Panc1 (cell line): ENCODE measurements at places on chromosomes 13 and 19. TPM values are rescaled to one million over a fixed set of nuclear protein-coding genes. Genes with fewer than 3 reads are reported as not detected.

The ATP4A gene
- not detected for total RNA-seq

The ANGPTL4 gene
- 46.6 TPM for total RNA-seq

The VRK3 gene
- total RNA-seq: 32.6 TPM

The SBK2 gene
- total RNA-seq: 0.69 TPM

DNA sequence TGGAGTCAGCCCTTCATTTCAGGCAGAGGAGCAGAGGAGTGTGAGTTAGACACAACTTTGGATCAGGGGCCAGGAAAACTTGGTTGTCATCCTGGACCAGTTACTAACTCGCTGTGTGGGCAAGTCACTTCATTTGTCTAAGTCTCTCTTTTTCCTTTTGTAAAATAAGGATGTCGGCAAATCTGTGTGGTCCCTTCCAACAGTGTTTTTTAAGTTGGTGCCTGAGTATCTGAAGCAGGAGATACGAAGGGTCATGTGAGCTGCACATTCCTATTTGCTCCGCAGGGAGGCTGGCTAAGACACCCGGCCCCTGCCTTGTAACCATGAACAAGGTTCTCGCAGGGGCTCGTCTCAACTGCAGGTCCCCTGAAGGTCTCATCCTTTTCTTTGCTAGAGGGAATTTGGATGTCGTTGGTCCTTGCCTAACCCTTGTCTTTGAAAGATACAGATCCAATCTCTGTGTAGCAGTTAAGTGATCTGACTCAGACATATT is 64.3 kb downstream of the LRCH1 start:
- H3K27ac ChIP-seq: no peak overlapping the region
- H3K4me3 ChIP-seq: no peak overlapping the region
- no peaks in the 10 kb centered on the region for H3K27me3 ChIP-seq

DNA sequence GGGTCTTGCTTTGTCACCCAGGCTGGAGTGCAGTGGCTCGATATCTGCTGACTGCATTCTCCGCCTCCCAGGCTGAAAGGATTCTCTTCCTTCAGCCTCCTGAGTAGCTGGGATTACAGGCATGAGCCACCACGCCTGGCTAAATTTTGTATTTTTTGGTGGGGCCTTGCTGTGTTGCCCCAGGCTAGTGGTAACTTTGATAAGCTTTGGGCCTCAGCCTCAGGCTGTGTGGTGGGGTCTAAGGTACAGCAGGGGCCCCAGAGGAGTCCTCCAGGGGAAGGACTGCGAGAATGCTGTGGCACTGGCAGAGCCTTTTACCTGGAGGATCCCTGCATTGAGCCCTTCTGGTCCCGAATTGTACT is 7.2 kb downstream of the DOT1L start:
- DNase-seq: no peak
- H3K36me3 ChIP-seq: no peaks in the 10 kb centered on the region
- no peak overlapping the region for H3K4me3 ChIP-seq

DNA sequence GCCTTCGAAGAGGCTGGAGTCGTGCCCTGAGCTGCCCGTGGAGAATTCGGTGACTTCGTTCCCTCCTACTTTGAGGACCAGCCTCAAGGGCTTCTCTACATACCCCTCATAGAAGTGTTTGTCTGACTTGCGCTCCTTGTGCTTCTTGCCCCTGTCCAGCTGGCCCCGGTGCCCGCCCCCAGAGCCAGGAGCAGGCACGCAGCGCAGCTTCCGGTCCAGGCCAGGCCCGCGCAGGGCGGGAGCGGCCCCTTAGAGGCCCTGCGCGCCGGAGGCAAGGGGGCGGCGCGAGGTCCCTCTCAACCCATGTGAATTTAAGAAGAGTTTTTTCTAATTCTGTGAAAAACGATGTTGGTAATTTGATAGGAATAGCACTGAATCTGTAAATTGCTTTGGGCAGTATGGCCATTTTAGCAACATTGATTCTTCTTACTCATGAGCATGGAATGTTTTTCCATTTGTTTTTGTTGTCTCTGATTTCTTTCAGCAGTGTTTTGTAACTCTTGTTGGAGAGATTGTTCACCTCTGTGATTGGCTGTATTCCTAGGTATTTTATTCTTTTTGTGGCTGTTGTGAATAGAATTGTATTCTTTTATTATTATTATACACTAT is 46.9 kb upstream of the SOX21 start:
- no peaks in the 10 kb centered on the region for H3K36me3 ChIP-seq
- H3K27me3 ChIP-seq: no peaks in the 10 kb centered on the region
- H3K27ac ChIP-seq: no peak overlapping the region

DNA sequence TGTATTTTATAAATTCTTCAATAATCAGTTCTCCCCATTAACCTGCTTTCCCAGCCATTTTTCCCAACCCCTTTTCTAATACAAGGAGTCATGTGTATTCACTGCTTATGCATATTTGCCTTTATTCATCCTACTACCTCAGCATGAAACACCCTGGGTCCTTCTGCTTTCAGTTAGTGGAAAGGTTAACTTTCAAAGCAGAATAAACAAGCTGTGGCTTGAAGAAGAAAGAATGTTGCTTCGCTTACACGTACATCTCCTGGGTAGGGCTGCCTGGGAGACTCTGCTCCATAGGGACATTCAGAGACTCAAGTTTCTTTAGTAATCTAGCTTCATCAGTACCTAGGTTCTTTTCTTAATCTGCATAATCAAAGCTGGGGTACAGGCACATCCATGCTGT is 567.8 kb upstream of the SLC10A2 start:
- no peak for DNase-seq
- H3K4me3 ChIP-seq: no peak overlapping the region
- no peaks in the 10 kb centered on the region for H3K4me1 ChIP-seq
- no peaks in the 10 kb centered on the region for H3K27me3 ChIP-seq
- H3K27ac ChIP-seq: no peak overlapping the region
- no peaks in the 10 kb centered on the region for H3K36me3 ChIP-seq

GRCh38 chr19:23784274-23784673 is 25.6 kb upstream of the ZNF681 start:
- no peaks in the 10 kb centered on the region for H3K4me1 ChIP-seq
- no peak for DNase-seq
- no peak overlapping the region for H3K4me3 ChIP-seq
- no peak overlapping the region for H3K27ac ChIP-seq

GRCh38 chr13:80605716-80606115 is 264.8 kb upstream of the SPRY2 start:
- no peaks in the 10 kb centered on the region for H3K36me3 ChIP-seq
- H3K27me3 ChIP-seq: no peaks in the 10 kb centered on the region
- H3K27ac ChIP-seq: no peak overlapping the region
- no peak overlapping the region for H3K4me3 ChIP-seq
- DNase-seq: no peak

- H3K27ac ChIP-seq: no peak overlapping the region
- H3K4me3 ChIP-seq: no peak overlapping the region
- H3K36me3 ChIP-seq: no peaks in the 10 kb centered on the region
- no peaks in the 10 kb centered on the region for H3K4me1 ChIP-seq
Measured at GRCh38 chr13:109704771-109705635, 81.4 kb downstream of the IRS2 start.

DNA sequence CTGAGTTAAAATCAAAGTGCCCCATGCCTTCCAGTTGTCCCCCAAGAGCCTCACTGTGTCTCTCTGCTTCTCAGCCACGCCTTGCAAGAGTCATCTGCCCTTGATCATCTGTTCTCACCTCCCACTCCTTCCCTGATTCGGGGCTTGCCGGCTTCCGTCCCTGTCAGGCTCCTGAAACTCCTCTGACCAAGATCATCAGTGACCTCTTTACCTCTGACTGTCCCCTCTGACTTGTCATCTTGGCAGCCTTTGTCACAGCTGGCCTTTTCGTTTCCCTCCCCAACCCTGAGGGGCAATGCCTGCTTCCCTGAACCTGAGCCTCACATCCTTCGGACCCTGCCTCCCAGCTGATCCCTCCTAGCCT is 66.3 kb downstream of the MAP4K1 start:
- peaks cover 6% of the 10 kb centered on the region; the same call in 1 of the 2 replicates for H3K27me3 ChIP-seq
- no peak overlapping the region for H3K27ac ChIP-seq
- DNase-seq: no peak
- H3K4me3 ChIP-seq: no peak overlapping the region
- H3K36me3 ChIP-seq: no peaks in the 10 kb centered on the region
- peaks cover 4% of the 10 kb centered on the region; the same call in 1 of the 2 replicates for H3K4me1 ChIP-seq

DNA sequence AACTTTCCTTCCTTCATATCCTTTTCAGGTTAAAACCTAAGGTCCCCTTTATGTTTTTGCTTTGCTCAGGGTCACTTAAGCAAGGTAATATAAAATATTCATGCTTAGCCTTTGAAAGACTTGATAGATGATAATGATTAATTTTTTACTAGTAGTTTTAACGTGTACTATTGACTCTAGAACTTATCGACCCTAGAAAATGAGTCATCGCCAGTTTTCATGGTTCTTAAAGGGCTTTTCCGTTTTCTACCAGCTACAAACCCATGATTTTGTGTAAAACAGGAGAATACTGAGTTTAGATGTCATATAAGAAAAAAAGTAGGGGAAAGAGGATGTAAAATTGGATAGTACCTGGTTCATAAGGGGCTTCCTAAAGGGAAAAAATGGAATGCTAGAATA is 75.7 kb downstream of the DHRS12 start:
- no peak for DNase-seq
- no peaks in the 10 kb centered on the region for H3K27me3 ChIP-seq
- H3K4me3 ChIP-seq: no peak overlapping the region
- no peaks in the 10 kb centered on the region; the same call in 1 of the 2 replicates for H3K36me3 ChIP-seq
- no peak overlapping the region for H3K27ac ChIP-seq

- H3K4me3 ChIP-seq: no peak overlapping the region
- H3K27me3 ChIP-seq: no peaks in the 10 kb centered on the region
- H3K27ac ChIP-seq: no peak overlapping the region
- H3K36me3 ChIP-seq: no peaks in the 10 kb centered on the region
- peak; percentile 7 for DNase-seq
Measured at GRCh38 chr13:71879129-71879535, 12.1 kb upstream of the DACH1 start.

DNA sequence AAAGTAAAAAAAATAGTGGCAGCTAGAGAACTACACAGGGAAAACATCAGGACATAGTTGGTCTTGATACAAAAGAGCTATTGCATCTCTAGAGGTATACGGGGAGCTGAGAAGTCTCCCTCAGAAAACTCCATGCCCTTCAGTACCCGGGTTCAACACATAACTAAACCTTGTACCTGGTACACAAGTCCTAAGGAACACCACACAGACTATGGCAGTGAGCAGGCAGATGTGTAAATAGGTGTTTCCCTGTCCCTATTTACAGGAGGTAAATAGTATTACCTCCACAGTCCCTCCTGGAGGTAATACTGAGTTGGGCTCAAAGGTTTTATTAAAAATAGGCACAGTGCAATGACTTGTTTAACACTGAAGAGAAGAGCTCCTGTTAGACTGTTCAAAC is 5.9 kb downstream of the FGF14 start:
- H3K27ac ChIP-seq: no peak overlapping the region
- H3K4me1 ChIP-seq: no peaks in the 10 kb centered on the region
- H3K4me3 ChIP-seq: no peak overlapping the region
- no peaks in the 10 kb centered on the region for H3K36me3 ChIP-seq
- no peak for DNase-seq

DNA sequence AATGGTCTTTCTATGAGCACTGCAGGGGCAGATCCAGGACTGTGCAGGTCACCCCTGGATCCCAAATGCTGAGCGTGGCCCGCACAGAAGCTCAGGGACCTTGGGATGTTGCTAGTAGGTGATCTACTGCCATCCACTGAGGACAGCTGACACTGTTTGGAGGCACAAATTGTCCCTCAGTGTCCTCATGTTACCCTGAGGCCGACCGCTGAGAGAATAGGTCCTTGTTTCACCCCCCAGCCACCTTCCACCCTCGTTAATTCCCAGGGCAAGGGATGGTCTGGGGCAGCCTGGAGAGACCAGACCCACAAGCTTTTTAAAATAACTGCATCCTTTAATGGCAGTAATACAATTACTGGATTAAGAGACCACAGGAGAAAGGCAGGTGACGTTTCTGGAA is 15.4 kb upstream of the TMEM160 start:
- H3K4me1 ChIP-seq: peaks cover under 1% of the 10 kb centered on the region; the same call in 1 of the 2 replicates
- no peaks in the 10 kb centered on the region for H3K27me3 ChIP-seq
- no peak overlapping the region for H3K4me3 ChIP-seq
- DNase-seq: no peak
- H3K27ac ChIP-seq: no peak overlapping the region

DNA sequence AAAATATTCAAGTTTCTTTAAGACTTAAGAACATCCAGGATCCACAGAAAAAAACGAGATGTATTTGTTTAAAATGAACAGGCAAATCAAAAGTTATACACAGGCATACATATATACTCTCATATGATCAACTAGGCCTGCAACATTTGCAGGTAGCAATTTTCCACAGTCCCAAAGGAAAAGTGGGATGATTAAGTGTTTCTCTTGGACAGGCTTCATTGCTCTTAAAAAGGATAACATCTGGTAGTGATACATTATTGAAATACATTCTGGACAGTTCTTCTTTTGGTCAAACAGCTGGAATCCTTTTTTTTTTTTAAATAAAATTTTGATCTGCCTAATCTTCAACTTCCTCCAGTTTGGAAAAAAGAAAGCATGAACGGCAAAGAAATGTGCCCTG is 114.8 kb upstream of the TDRD3 start:
- no peaks in the 10 kb centered on the region for H3K27me3 ChIP-seq
- H3K36me3 ChIP-seq: no peaks in the 10 kb centered on the region
- no peak overlapping the region for H3K4me3 ChIP-seq
- H3K4me1 ChIP-seq: no peaks in the 10 kb centered on the region

- no peaks in the 10 kb centered on the region; the same call in 1 of the 2 replicates for H3K27me3 ChIP-seq
- no peaks in the 10 kb centered on the region for H3K4me1 ChIP-seq
- no peak overlapping the region for H3K27ac ChIP-seq
- H3K36me3 ChIP-seq: no peaks in the 10 kb centered on the region
Measured at GRCh38 chr13:31431722-31432137, 232.0 kb downstream of the B3GLCT start.

- no peaks in the 10 kb centered on the region for H3K36me3 ChIP-seq
- H3K27ac ChIP-seq: no peak overlapping the region
- peak; percentile 20 for DNase-seq
- no peaks in the 10 kb centered on the region for H3K27me3 ChIP-seq
- no peak overlapping the region for H3K4me3 ChIP-seq
Measured at GRCh38 chr13:42333613-42334328, 61.8 kb downstream of the AKAP11 start.

- H3K27me3 ChIP-seq: no peaks in the 10 kb centered on the region
- no peak for DNase-seq
- no peaks in the 10 kb centered on the region for H3K36me3 ChIP-seq
- H3K4me1 ChIP-seq: no peaks in the 10 kb centered on the region
- no peak overlapping the region for H3K27ac ChIP-seq
- no peak overlapping the region for H3K4me3 ChIP-seq
Measured at GRCh38 chr13:105997581-105998550, 537.6 kb downstream of the EFNB2 start.

- no peaks in the 10 kb centered on the region; the same call in 1 of the 2 replicates for H3K36me3 ChIP-seq
- H3K27me3 ChIP-seq: no peaks in the 10 kb centered on the region
- DNase-seq: no peak
- no peak overlapping the region for H3K27ac ChIP-seq
- H3K4me1 ChIP-seq: no peaks in the 10 kb centered on the region
Measured at GRCh38 chr13:99363949-99364348, 56.8 kb upstream of the GPR183 start.
